ENCODE measurements at places on chromosomes 6 and 20.

GRCh38 chr6:44676826-44677433 lies 289.4 kb downstream of the CDC5L start:
- DNase-seq: no peak

DNA sequence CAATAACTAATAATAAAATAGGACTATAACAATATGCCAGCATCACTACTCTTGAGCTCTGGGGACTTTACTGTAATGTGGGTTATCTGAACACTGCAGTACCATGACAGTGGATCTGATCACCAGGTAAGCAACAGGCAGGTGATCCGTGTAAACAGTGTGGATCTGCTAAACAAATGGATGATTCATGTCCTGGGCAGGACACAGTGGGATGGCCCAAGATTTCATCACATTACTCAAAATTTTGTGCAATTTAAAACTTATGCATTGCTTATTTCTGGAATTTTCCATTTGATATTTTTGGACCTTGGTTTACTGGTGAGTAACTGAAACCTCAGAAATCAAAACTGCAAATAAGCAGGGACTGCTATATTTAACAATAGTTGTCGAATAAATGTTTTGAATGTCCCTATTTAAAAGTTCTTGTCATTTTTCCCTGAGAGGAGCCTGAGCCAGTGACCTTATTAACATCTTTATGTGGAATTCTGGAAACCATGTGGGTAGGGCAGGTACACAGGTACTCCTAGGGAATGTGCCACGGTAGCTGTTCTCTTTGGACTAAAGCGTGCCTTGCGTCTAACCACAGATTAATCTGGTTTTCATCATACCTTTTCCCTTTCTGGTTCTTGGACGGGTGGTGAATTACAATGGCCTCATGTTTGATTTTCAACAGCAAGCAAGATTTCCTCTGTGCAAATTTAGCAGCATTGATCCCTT lies 214.5 kb upstream of the SASH1 start:
- DNase-seq: no peak

GRCh38 chr6:5930143-5930770 lies 76.5 kb downstream of the NRN1 start:
- no peak for DNase-seq

DNA sequence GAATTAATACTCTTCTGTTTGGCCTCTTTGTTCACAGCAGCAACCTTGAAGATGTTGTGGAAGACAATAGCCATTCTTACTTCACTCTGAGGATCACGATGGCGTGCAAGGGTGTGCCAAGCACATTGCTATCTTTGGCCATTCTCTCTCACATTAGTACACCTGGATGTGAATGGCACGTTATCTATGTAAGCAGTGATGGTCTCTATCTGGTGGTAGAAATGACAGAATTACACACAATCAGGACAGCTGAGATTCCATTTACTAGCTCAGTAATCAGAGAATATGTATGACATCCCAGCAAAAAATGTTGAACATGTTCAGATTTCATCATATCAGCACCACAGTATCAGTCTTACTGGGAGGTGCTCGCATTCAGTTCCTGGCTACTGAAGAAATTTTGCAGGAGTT lies 116.2 kb downstream of the LCA5 start:
- no peak for DNase-seq

GRCh38 chr20:64261138-64261537 lies 5.6 kb downstream of the PCMTD2 start:
- DNase-seq: no peak

- no peak for DNase-seq
These were observed 214.3 kb upstream of the MARCKS start for GRCh38 chr6:113642714-113643406.

DNA sequence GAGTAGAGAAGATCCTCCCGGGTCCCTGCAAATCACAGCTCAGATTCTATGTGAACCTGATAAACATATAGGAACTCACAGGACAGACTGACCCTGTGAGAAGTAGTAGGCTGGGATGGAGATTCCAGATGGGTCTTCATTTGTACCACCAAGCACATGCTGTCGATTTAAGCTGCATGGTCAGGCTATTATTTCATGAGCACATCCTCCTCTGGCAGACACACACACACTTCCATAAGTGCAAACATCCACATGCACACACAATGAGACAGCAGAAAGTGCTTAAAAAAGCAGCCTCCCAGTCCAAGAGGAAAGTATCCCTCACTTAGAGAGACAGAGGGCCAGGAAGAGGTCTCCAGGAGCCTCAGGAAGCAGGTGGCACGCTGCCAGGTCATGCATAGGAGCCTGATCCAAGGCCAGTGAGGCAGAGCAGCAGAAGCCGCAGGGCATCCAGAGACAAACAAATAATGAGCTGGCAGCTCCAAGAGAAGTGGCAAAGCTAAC lies 131.8 kb downstream of the UNC5CL start:
- DNase-seq: no peak

- DNase-seq: no peak
These were observed 295.5 kb downstream of the TAF4 start for GRCh38 chr20:61770113-61770585.

DNA sequence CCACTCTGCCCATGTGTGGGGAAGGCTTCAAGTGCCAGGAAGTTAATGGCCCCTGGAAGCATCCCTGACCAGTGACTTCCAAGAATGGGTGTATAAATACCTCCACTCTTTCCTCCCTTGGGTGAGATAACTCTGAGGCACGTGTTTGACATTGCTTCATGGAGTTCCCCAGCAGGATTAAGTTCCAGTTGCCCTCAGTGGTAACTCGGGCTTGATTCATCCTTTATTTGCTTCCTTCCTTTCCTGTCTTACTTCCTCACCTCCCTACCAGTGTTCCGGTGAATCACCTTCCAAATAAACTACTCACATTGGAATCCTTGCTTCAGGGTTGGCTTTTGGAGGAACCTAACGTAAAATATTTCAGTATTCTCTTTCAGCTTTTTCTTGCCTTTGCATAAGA lies 84.6 kb upstream of the JAG1 start:
- no peak for DNase-seq

GRCh38 chr20:62454904-62455636 lies 20.7 kb downstream of the GATA5 start:
- no peak for DNase-seq

DNA sequence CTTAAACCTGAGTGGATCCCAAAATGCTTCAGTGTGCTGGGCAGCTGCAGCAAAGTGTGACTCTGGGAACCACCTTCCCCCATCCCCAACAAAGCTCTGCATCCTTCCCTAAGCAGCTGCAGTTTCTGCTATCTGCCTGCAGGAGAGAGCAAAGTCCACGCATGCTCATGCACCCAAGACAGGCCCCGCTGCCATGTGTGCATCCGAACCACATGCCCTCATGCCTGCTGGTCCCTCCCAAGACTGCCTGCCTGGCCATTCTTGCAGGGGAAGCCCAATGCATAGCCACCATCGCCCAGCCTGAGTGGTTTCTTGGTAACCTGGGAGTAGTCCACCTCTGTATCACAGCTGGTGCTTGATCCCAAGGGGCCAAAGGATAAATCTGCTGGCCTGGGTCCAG lies 94.3 kb upstream of the OLIG3 start:
- DNase-seq: no peak

DNA sequence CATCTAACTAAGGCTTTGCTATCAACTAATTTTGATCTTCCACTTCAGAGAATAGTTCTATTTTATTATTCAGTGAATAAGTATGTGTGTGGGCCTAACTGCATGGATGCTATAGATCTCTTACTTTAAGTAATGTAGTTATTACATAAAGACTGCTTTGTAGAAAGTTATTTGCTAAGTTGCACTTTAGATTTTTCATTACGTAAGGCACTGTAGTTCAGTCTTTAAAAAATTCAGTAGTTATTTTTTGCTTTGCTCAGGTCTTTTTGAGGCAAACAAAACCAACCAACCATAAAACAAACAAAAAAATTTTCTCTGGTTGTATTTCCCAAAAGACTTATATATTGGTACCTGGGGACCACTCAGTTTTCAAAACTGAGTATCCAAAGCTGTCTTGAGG lies 53.0 kb downstream of the KCNQ5 start:
- no peak for DNase-seq

GRCh38 chr6:73790574-73790973 lies 94.6 kb downstream of the CD109 start:
- DNase-seq: no peak

GRCh38 chr20:13344671-13345070 lies 123.6 kb downstream of the ISM1 start:
- DNase-seq: no peak

DNA sequence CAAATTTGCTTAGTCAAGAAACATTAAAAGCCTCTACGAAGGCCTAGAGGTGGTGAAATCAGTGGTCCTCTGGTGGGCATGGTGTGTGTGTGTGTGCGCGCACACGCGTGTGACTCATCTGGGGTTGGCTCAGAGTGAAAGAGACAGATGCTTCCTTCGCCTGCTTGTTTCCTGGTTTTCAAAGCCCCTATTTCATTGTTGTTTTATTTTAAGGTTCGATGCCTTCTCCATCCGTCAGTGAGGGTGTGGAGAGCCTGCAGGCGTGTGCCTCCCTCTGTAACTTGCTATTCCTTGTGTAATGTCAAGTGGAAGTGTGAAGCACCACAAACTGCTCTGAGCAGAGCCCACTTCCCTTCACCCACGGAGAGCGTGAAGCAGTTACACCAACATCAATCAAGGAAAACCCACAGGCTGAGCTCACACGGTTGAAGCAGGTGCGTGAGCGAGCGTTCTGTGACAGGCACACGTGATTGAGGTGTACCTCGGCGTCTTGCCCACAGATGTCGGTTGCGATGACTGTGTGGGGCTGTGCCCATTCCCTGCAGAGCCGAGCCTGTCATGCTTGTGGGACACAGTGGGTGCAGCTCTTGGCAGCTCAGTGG lies 233.9 kb downstream of the PRL start:
- peak; percentile 59 for DNase-seq

- no peak for DNase-seq
These were observed 107.0 kb downstream of the STXBP5 start for GRCh38 chr6:147311218-147311617.

DNA sequence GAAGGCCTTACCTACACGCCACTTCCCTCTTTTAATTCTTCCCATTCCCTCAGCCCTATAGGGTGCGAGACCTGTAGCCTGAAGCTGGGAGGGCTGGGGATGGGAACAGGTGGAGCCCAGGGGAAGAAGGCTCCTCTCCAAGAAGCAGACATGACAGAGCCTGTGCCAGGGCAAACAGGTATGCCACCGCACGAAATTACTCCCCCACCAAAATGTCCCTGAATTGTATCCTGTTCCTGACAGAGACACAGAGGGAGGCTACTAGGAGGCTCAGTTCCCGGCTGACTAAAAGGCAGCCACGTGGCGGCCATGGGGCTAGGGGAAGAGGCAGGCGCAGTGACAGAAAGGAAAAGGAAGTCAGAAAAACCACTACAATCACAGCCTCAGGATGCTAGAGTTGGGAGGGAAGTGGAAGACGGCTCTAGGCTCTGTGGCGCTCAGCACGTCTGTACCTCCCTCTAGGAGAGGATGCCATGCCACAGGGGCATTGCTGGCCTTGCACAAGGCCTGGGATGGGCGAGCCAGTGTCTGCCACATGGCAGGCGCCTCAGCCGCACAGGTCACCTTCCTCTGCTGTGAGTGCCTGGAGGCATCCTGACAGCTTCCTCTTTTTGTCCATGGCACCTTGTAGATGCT lies 27.7 kb downstream of the TFEB start:
- DNase-seq: peak; percentile 45

- DNase-seq: no peak
These were observed 25.2 kb downstream of the TNFAIP3 start for GRCh38 chr6:137892271-137892708.

GRCh38 chr20:7358670-7359069 lies 581.6 kb downstream of the HAO1 start:
- DNase-seq: no peak

GRCh38 chr6:73798592-73798991 lies 102.6 kb downstream of the CD109 start:
- no peak for DNase-seq

- no peak for DNase-seq
These were observed 47.6 kb downstream of the GRM4 start for GRCh38 chr6:34098045-34098936.

Data from immature natural killer cell (primary cell).